Stimulated activated CD8-positive, alpha-beta memory T cell treated with anti-CD3 and anti-CD28 coated beads, Interleukin-4, amount 100 ng/mL, for 1 hour (primary cell): ENCODE measurements at places on chromosomes 2 and 18.

DNA sequence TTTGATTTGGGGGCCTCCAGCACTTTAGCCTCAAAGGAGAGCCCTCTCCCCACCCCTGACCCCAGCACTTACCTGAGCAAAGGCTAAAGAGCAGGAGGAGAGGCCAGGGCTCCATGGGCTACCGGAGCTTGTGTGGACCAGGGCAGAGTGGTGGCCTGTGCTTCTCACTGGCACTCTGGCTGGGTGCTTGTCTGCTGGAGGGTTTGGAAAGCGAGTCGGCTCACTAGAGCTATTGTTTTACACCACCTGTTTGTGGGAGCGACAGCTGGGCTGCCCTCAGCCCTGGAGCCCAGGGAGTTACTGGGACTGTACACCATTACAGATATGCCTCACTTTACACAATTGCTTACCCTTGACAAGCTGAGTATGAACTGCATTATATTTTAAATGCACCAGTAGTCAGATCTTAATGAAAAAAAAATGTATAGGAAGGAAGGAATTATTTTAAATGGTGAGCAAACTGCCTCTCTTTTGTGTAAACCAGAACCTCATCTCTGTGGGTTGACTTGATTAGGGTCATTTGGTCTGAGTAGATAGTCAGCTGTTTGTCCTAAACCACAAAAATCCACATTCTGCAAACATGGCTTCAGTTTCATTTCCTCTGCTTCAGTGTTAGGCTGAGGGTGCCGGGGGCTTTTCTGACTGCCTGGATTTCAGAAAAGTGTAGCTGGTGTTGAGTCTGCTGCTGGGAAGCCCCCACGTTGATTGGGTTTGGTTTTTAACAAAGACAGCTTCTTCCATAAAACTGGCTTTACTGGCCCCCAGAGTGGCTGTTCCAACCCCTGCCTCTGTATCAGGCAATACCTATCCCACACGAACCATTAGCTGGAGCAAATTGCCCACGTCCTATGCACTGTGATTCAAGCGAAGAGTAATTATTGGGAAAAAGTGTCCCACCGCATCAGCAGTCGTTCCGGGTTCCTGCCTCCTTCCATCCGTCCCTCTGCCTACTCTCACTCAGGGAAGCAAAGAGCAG is at the start of gene CHRNA1:
Gene CHRNA1, minus strand, starts transcription at position 193 of the 976 bp plus-strand sequence. Its CDS starts 78 bp downstream, at position 115.
- DNase-seq: no peak

- no peak for DNase-seq
These were observed 18.5 kb downstream of the TRAF3IP1 start for GRCh38 chr2:238338710-238339394.

GRCh38 chr2:130878316-130878715 is 41.6 kb downstream of the ARHGEF4 start:
- DNase-seq: no peak

DNA sequence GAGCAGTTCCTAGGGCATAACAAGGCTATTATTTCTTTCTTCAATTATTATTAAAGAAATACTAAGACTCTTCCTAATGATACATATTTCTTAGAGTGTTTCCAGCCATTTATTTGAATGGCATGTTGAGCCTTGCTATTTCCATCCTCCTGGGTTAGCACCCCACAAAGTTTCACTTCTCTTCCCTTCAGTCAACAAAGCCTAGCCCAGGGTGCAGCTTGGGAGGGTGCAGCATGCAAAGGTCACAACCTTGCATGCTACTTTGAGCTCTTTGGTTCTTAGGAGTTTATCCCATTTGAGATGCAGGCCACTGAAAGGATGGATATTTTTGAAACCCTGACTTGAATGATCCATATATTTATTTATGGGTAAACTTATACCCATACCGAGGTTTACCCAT is 454.4 kb upstream of the MEIS1 start:
- DNase-seq: no peak

DNA sequence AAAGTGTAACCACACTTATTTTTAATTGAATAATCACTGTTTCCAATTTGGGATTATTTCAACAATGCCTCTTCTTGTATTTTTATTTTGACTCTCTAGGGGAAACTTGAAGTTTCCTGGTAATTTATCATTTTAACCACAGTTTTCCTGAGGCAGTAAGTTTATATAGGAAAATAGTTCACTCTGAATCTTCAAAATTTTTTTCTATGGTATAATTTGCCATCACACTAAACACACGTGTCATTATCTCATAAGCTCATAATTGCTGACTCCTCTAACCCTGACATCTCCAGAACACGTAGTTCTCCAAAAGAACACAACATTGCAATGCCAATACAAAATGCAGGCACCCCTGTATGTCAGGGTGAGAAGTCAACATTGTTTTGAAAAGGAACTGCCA is 102.2 kb upstream of the FZD7 start:
- DNase-seq: no peak

- DNase-seq: no peak
These were observed 64.4 kb downstream of the LCLAT1 start for GRCh38 chr2:30511122-30512083.

DNA sequence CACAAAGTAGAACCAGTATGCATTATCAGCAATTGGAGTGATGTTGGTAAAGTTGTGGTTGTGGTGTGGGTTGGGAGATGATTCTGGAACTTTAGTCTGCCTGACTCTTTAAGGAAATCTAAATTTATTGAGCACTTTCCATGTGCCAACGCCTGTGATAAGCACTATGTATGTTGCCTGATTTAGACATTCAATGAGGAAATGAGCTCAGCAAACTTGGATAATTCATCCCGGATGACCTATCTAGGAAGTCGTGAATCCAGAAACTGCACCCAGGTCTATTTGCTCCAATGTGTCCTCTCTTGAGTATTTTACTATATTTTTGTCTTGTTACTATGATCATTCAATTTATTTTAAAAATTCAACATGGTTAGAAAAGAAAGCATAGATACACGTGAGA is 400.8 kb upstream of the MMADHC start:
- DNase-seq: no peak

DNA sequence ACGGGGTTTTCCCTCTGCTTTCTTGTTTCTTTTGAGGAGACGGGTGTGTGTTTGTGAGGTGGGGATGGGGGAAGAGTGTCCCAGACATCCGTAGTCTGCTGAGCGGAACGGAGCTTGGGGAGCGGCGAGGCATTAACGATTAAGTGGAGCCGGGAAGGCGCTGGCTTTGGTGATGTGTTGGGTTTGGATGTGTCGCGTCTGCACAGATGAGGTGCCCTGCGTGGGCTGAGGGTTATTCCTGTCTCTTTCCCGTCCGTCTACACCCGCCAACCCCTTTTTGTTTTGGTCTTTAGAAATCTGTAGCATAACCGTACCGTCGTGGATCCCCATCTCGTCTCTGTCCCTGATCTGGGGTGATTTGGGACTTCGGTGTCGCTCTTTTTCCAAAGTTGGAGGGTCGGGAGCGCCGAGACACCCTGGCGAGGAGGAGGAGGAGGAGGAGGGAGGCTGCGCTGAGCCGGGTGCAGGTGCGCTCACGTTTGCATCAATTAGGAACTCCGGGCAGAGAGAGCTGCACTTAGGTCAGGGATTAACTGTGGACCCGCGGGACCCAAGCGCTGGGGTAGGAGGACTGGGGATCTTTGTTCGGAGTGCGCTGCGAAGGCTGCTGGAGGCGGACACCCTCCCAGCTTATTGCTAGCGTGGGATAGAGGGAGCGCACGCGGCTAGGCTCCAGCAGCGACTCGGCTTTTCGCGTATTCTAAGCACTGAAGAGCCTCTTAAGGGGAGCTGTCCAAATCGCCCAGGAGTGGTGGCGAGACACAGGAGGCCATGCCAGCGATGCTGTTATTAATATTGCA is 720.3 kb downstream of the DPP10 start:
- no peak for DNase-seq

- no peak for DNase-seq
These were observed 18.8 kb downstream of the SP100 start for GRCh38 chr2:230434677-230435324.

- DNase-seq: no peak
These were observed 28.0 kb upstream of the KCMF1 start for GRCh38 chr2:84942964-84943421.

- no peak for DNase-seq
These were observed 100.9 kb downstream of the ZNF521 start for GRCh38 chr18:25251068-25251467.

- no peak for DNase-seq
These were observed 24.6 kb downstream of the CD302 start for GRCh38 chr2:159773426-159773825.

- DNase-seq: no peak
These were observed 100.3 kb downstream of the ASAP2 start for GRCh38 chr2:9306911-9307310.

DNA sequence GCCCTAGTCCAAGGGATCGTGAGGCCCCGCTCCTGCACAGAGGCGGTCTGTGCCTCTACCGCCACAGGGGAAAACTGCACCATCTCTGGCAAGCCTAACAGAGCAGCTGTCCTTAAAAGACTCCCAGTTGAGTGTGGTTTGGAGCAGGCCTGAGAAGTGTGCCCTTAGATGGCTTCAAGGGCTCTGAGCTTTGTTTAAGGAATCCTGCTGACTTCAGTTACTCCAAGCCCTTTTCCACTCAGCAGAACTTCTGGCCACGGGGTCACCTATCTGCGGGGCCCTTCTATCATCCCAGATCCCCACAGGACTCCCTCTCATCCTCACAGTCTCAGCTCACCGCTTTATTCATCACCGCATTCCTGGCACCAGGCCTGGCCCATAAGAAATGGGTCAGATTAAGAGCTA is 131.5 kb downstream of the CCDC74A start:
- no peak for DNase-seq

- DNase-seq: no peak
These were observed 1.0 kb upstream of the ESPNL start for GRCh38 chr2:238098901-238099713.

DNA sequence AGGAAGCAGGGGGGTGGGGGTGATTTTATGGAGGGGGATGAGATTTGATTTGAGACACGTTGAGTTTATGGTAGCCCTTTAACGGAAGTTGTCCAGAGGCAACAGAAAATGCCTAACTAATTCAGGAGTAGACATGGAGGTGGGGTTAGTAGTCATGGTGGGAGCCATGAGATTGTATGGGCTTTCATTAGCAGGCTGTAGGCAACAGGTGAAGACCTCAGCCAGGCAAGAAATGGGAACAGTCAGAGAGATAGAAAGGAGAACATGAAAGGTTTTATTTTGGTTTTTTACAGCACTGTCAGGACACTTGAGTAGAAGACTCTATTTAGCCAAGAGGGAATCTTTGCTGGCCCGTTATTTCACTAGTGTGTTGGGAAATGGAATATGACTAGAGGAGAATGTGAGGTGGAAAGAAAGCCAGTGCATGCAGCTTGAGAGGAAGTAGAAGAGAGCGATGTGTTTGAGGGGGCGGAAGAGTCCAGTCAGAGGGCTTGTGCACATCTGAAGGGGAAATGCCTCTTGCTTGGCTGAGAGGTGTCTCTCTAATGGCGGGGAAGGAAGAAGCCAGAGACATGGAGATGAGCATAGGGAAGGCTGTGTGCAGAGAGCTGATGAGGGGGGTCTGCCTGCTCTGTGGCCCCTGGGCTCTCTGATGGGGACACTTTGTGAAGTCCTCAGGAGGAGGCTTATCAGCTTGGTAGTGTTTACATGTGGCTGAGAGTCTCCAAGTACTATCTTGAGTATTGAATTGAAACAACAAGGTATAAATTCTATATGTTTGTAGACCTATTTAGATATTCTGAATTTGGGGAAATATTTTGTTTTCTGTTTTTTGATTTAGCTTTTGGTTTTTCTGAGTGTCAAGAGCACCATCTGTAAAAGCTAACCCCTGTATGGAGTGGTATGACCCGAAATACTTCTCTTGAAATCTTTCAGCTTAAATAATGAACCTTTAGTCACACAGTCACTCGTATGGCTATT is 66.9 kb upstream of the ITM2C start:
- no peak for DNase-seq

DNA sequence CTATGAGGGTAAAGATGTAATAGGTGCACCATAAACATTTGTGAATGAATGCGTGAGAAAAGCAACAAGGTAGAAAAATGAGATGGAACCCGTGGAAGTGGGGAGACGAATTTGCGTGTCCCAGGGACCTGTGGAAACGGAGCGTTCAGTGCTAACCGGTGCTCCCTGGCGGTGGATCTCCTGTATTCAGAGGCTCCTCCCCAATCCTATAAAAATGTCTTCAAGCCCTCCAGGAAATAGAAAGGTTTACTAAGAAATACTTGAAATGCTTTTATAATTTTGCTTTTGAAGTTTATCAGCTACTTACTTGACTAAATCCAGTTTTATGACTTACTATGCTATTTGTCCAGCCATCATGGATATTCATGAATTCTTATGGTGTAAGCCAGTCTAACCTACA is 62.8 kb upstream of the RBM44 start:
- no peak for DNase-seq

DNA sequence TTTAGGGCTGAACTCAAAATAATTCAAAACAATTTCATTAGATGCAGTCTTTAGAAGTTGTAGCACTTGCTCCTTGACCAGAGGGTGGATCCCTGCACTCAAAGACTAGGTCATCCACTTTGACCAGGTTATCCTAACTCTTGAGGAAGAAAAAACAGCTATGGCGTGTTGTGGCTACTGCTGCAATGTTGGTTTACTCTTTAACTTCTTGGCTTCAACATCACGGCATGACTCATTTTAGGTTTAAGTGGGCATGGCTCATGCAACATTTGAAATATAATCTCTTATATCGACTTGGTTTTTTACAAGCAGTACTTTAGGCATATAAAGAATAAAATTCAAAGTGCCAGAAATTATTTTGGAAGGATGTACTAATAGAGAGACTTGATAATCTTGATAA is 35.4 kb downstream of the ANKRD29 start:
- DNase-seq: no peak

DNA sequence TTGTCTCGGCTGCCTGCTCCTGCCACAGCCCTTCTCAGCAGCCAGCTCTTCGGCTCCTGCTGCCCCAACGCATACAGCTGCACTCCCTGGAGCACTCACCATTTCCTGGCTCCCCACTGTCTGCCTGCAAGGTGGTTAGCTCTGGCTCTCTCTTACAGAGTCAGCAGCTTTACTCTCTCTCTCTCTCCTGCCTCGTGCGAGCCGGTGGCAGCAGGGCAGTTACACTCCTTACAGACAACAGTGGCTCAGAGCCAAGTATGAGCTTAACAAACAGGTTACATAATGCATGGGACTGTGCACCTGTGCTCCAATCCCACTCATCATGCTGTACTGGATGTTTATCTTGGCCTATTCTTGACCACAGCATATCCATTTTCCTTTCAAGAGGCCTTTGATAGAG is 47.4 kb upstream of the DNAJC10 start:
- no peak for DNase-seq

GRCh38 chr2:218421027-218421426 is 2.1 kb downstream of the VIL1 start:
- no peak for DNase-seq

- DNase-seq: no peak
These were observed 740.3 kb downstream of the SATB2 start for GRCh38 chr2:198717451-198717850.
